8988T (cell line): ENCODE measurements at places on chromosomes 5 and 9.

DNA sequence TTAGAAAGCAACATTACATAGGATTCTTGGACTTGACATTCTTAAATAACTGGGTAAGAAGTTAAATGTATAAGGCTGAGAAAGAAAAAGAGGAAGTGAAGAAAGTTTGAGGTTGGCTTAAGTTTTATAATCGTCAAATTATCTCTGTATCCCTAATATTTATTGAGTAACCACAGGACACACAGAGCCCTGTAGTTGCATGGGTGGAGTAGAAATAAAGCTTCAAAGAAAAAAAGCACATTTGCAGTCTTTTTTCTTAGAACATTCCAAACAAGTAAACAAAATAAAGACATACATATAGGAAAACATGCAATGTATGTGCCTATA lies 137.0 kb downstream of the CCDC192 start:
- DNase-seq: no peak

DNA sequence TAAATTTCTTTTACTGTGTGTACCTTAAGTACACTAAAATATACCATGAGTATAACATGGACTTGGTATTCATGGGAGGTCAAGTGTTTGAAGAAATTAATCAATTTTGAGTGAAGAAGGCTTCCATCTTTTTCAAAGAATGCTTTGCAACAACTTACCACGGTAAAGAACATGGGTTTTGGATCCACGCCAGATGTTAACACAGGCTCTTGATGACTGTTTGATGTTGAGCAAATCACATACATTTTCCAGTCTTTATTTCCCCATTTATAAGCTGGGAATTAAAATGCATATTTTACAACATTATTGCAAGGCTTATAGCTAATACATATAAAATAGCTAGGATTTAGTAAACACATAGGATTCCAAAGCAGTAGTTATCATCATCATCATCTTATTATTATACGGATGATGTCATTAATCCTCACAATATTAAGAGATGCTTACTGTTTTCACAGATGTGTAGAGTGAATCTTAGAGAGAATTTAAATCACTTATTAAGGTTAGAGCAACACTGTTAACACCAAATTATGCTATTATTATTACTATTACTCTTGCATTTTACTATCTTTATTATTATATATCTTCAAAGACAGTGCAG lies 362.0 kb downstream of the PRELID2 start:
- no peak for DNase-seq

DNA sequence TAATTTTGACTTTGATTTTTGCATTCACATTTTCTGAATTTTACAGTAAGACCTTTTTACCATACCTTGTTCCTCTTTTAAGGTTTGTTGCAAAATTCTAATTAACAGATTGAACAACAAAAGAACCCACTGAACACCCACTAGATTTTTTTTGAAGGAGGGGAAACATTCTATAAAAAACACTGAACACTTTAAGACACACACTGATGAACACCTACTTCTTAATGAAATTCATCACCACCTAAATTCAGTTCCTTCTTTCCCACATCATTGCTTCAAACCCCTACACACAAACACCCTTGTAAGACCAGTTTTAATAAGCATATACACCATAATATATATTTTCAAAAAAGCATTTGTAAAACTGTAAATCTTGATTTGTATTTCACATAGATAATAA lies 559.0 kb upstream of the MEF2C start:
- no peak for DNase-seq

GRCh38 chr5:59760785-59761348 lies 132.7 kb downstream of the PDE4D start:
- DNase-seq: no peak

DNA sequence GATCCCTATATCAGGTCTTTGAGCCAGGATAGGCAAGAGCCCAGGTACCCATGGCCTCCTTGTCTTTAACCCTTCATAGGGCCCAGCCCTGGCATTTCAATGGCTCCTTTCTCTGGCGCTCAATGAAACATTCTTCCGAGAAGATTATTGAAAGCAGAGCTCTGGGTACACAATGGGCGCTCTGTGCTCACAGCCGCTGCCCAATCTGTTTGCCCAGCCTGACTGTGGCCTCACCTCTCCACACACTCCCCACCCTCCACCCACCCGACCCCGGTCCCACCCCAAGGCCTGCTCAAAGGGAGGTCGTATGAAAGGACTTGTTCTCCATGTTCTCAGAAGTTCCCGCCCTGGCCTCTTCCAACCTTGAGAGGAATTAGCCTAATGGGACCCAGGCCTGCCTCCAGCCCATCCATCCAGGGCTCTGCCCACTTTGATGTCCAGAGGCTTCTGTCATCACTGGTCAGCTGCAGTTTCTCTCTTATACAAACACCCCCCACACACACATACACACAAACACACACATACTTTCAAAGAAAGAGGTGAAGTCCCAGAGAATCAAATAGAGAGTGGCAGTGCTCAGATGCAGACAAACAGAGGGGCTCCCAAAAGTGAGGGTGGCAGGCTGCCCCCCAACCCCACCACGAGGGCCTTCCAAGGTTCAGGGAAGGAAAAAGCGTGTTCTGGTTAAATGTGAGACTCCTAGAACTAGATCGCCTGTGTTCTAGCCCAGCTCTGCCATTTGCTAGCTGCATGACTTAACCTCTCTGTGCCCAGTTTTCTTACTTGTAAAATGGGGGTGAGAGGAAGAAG lies 5.1 kb upstream of the ARSI start:
- no peak for DNase-seq

- DNase-seq: no peak
Observed at GRCh38 chr9:71549023-71549422, 219.3 kb downstream of the CEMIP2 start.

- DNase-seq: no peak
Observed at GRCh38 chr9:32344551-32345182, 39.8 kb upstream of the ACO1 start.

DNA sequence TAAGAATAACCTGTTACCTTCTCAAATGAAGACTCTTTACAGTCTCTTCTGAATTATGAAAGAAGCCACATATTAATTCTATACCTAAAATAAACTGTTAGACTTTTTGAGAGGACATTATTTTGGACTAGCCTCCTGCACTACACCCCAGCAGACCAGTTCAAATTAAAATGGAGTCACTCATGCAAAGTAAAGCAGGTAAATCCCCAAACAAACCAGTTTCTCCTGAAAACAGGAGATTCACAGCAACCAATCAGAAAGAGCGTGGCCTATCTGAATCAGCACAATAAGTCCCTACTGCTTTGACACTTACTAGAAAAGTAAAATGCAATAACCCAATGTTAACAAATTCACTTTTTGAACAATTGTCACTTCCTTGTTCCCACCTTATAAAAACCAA lies 58.8 kb downstream of the PTBP3 start:
- DNase-seq: no peak
